Large intestine (tissue), 12 donors: ENCODE measurements at places on chromosomes 11 and 22. TPM values are rescaled to one million over a fixed set of nuclear protein-coding genes. Genes with fewer than 3 reads are reported as not detected.

GRCh38 chr11:85965202-85965601 lies 103.7 kb downstream of the PICALM start:
- peaks cover 50% of the 10 kb centered on the region for H3K36me3 ChIP-seq
- DNase-seq: no peak
- no peaks in the 10 kb centered on the region for H3K4me1 ChIP-seq
- H3K27me3 ChIP-seq: no peaks in the 10 kb centered on the region

DNA sequence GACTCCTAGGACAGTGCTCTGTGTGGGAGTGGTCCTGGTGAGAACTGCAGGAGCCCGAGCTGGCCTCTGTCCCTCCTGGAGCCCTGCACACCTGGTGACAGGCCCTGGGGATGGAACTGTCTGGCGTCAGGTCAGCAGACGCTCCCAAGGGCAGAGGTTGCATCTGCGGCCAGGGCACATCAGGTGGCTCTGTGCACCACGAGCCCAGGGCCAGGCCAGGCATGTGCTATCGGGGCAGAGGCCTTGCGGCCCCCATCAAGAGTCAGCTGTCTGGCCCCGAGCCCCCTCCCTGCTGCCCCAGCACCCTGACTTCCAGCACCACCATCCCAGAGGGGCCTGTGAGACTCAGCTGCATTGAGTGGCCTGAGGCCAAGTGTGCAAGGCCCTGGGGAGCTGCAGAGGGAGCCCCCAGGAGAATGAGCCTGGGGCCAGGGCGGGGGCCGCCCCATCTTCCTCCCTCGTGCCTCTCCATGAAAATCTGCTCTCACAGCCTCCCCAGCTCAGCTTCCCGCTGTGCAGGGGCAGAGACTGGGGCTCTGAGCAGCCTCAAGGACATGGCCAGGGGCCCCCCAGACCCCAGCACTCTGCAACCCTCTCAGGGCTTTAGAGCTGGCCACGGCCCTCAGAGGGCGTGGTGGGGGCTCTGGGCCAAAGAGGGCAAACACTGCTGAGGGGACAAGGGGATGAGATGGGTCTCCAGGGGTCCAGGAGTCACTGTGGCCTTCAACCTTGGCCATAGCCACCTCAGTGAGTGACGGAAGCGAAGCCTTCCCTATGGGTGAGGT lies 56.4 kb downstream of the RTL6 start:
- H3K27ac ChIP-seq: no peak overlapping the region
- DNase-seq: no peak
- no peaks in the 10 kb centered on the region for H3K27me3 ChIP-seq
- H3K36me3 ChIP-seq: no peaks in the 10 kb centered on the region
- H3K4me1 ChIP-seq: no peaks in the 10 kb centered on the region
- no peak overlapping the region for H3K4me3 ChIP-seq

DNA sequence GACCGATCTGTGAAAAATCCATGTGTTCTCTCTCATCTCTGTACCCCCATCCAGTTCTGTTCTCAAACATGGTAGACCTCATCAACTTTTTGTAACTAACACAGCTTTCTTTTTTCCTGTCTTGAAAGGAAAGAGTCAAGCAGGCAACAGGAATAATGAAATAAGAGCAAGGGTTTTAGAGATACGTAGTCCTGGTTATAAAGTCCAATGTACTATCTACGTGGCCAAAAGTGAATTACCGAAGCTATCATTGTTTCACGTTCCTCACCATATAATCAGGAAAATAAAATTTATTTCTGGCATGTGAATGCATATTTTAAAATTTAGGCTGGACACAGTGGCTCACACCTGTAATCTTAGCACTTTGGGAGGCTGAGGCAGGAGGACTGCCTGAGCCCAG lies 472.2 kb upstream of the ANO3 start:
- H3K36me3 ChIP-seq: no peaks in the 10 kb centered on the region
- H3K27me3 ChIP-seq: no peaks in the 10 kb centered on the region
- H3K4me3 ChIP-seq: no peak overlapping the region

GRCh38 chr11:19679952-19680828 lies 32.4 kb upstream of the NAV2 start:
- no peak overlapping the region for H3K4me3 ChIP-seq
- H3K36me3 ChIP-seq: no peaks in the 10 kb centered on the region
- H3K4me1 ChIP-seq: no peaks in the 10 kb centered on the region
- H3K27me3 ChIP-seq: peaks cover 9% of the 10 kb centered on the region

DNA sequence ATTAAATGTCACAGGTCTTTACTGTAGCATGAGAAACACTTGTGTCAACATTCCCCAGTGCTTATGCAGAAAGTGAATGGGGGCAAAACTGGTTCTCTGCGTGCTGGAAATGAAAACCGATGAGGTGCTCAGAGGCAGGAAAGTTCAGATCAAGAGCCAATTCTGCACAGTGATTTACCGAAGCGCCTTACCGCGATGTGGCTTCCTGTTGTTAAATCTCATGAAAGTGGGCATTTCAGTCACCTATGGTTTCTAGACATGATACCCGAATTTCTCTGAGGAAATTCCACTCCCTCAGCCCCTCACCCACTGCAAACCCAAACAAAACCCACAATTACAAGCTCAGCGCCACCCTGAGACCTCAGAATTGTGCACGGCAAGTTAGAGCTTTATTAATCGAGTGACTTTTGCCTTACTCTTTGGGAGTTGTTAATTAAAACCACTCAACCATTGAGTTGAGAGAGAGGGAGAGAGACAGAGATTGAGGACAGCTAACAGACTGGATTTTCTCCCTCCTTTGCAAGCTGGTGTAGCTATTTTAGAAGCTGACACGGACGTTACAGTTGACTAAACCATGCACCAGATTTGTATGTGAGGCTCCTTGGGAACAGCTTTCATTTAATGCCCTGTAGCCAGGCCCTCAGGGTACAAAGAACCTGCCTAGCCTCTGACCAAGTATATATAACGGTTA lies 196.4 kb downstream of the DBX1 start:
- H3K4me3 ChIP-seq: no peak overlapping the region
- DNase-seq: no peak
- no peaks in the 10 kb centered on the region for H3K27me3 ChIP-seq

- no peak overlapping the region for H3K27ac ChIP-seq
- no peaks in the 10 kb centered on the region for H3K27me3 ChIP-seq
- DNase-seq: no peak
- no peak overlapping the region for H3K4me3 ChIP-seq
- no peaks in the 10 kb centered on the region for H3K4me1 ChIP-seq
Observed at GRCh38 chr11:108313444-108313843, 90.6 kb downstream of the ATM start.

- H3K27me3 ChIP-seq: no peaks in the 10 kb centered on the region
- H3K4me3 ChIP-seq: no peak overlapping the region
- H3K4me1 ChIP-seq: no peaks in the 10 kb centered on the region
- H3K27ac ChIP-seq: no peak overlapping the region
- H3K36me3 ChIP-seq: no peaks in the 10 kb centered on the region
Observed at GRCh38 chr11:92769112-92769511, 200.3 kb upstream of the MTNR1B start.

- no peak overlapping the region for H3K4me3 ChIP-seq
- no peak overlapping the region for H3K27ac ChIP-seq
- no peak for DNase-seq
- no peaks in the 10 kb centered on the region for H3K4me1 ChIP-seq
- H3K36me3 ChIP-seq: no peaks in the 10 kb centered on the region
Observed at GRCh38 chr11:2355000-2355644, 22.0 kb upstream of the CD81 start.

- no peak overlapping the region for H3K27ac ChIP-seq
- no peaks in the 10 kb centered on the region for H3K36me3 ChIP-seq
- DNase-seq: no peak
- H3K4me3 ChIP-seq: no peak overlapping the region
- H3K27me3 ChIP-seq: peaks cover 17% of the 10 kb centered on the region
Observed at GRCh38 chr22:20304646-20305045, 15.2 kb downstream of the DGCR6L start.

DNA sequence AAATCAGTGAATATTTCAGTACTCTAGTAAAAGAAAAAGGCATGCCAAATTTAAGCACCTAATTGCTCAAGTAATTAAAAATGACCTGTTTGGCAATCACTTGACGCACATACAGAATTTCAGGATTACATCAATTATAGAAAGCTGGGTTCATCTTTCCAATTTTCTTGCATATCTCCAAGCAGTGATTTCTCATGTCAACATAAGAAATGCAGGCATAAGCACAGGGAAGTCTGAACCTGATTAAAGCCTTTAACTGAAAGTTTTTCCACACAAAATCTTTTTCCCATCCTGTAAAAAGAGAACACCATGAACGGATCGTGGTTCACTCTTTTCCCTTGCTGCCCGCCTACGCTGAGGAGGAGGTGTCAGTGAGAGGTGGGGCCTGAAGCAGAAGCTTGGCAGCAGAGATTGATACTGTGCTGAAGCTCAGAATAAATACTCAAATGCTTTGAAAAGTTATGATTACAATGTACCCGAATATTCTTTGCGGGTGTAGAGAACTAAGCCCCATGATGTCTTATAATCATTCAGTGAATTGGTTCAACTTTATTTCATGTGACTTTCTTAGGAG lies 704.1 kb upstream of the CCDC90B start:
- H3K4me3 ChIP-seq: no peak overlapping the region
- H3K27ac ChIP-seq: no peak overlapping the region
- H3K27me3 ChIP-seq: no peaks in the 10 kb centered on the region
- no peaks in the 10 kb centered on the region for H3K4me1 ChIP-seq
- DNase-seq: no peak

GRCh38 chr11:111814557-111815320 lies 48.5 kb upstream of the PPP2R1B start:
- no peak overlapping the region for H3K4me3 ChIP-seq
- peaks cover 7% of the 10 kb centered on the region for H3K36me3 ChIP-seq
- no peaks in the 10 kb centered on the region for H3K4me1 ChIP-seq
- no peaks in the 10 kb centered on the region for H3K27me3 ChIP-seq

DNA sequence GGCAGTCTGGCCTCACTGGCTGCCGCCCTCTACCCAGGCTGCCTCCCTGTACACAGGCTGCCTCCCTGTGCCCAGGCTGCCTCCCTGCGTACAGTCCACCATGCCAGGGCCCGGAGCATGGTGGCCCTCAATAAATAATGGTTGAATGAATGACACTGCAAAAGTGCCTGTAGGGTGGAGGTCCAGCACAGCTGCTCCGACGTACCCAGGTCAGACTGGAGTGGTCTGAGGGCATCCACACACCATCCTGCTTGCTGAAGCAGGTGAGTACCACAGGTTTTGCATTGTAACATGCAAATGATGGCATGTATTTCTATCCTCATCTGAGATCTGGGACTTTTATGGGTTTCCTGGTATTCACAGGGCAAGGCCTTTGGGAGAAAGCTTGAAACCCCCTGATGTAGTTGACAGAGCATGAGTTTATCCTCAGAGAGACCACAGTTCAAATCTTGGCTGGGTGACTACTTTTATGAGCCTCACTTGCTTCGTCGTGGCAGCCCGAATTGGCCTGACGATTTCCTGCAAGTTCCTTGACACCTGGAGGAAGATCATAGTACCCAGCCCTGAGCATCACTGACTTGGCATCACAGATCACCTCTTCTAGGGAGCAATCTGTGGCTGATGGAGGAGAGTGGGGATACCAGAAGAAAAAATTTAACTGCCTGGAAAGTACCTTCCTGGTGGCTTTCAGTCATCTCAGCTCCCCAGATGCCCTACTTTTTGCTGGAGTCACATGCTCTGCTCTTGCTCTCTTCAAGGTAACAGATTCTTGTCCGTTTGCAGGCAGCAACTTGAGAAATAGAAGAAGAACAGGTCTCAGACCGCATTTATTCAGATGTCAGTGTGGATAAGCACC lies 16.0 kb upstream of the CYB5R3 start:
- H3K27me3 ChIP-seq: peaks cover 7% of the 10 kb centered on the region
- H3K36me3 ChIP-seq: no peaks in the 10 kb centered on the region
- H3K4me3 ChIP-seq: no peak overlapping the region
- DNase-seq: no peak

GRCh38 chr22:17998913-17999312 lies 25.4 kb downstream of the MICAL3 start:
- no peak overlapping the region for H3K27ac ChIP-seq
- DNase-seq: no peak
- no peaks in the 10 kb centered on the region for H3K4me1 ChIP-seq
- H3K36me3 ChIP-seq: no peaks in the 10 kb centered on the region

DNA sequence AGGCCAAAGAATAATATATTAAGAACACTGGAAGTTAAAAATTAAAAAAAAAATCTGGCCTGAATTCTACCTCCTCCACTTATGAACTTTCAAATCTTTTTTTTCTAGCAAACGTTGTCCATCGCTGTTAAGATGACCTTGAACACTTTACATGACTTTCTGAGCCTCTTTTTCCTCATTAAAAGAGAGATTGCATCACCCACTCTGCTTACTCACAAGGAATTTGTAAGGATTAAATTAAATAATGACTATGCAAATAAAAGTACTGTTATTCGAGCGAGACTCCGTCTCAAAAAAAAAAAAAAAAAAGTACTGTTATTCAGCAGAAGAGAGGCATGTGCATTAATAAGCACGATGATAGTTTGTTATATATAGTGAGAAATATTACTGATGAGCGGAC lies 285.1 kb upstream of the CCDC90B start:
- no peak overlapping the region for H3K27ac ChIP-seq
- H3K27me3 ChIP-seq: no peaks in the 10 kb centered on the region
- no peaks in the 10 kb centered on the region for H3K36me3 ChIP-seq
- H3K4me3 ChIP-seq: no peak overlapping the region
- H3K4me1 ChIP-seq: no peaks in the 10 kb centered on the region

DNA sequence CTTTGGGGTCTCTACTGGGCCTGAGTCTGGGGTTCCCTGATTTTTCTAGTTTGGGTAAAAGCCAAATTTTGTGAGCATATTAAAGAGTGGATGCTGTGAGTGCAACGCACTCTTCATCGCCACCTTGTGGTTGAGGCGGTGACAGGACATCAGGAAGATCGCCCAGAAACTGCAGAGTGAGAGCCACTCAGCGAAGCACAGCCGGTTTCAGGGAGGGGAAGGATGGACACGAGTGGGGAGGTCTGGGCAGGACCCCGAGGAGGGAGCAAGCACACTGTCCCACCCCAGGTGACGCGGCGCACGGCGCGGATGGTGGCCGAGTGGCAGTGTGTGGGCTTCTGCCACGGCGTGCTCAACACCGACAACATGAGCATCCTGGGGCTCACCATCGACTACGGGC lies 9.1 kb downstream of the SELENOO start:
- DNase-seq: no peak
- no peak overlapping the region for H3K27ac ChIP-seq
- H3K36me3 ChIP-seq: peaks cover 71% of the 10 kb centered on the region
- H3K4me1 ChIP-seq: no peaks in the 10 kb centered on the region
- H3K4me3 ChIP-seq: no peak overlapping the region

- no peak overlapping the region for H3K4me3 ChIP-seq
- no peaks in the 10 kb centered on the region for H3K4me1 ChIP-seq
- H3K36me3 ChIP-seq: no peaks in the 10 kb centered on the region
- H3K27ac ChIP-seq: no peak overlapping the region
- H3K27me3 ChIP-seq: no peaks in the 10 kb centered on the region
- DNase-seq: no peak
Observed at GRCh38 chr22:44482776-44483175, 15.3 kb downstream of the RTL6 start.

- H3K36me3 ChIP-seq: peaks cover 28% of the 10 kb centered on the region
- H3K4me1 ChIP-seq: no peaks in the 10 kb centered on the region
- H3K27me3 ChIP-seq: no peaks in the 10 kb centered on the region
- no peak for DNase-seq
Observed at GRCh38 chr11:78110351-78110750, 29.1 kb downstream of the ALG8 start.

The ABCC8 gene
- polyA plus RNA-seq: 23.5 TPM

The DNAJB13 gene
- 0.22 TPM for polyA plus RNA-seq
